Endothelial cell of umbilical vein (primary cell): ENCODE measurements at places on chromosomes 12 and 14. TPM values are rescaled to one million over a fixed set of nuclear protein-coding genes. Genes with fewer than 3 reads are reported as not detected.
A peak's percentile ranks its signal among the peaks of the same experiment; 100 is the strongest.

The KRT77 gene
- total RNA-seq, result not detected in 2 replicates

The REM2 gene
- total RNA-seq, result 0.33 TPM in 1 of 2 replicates, not detected in the other

The FAM181A gene
- not detected in 2 replicates for total RNA-seq

DNA sequence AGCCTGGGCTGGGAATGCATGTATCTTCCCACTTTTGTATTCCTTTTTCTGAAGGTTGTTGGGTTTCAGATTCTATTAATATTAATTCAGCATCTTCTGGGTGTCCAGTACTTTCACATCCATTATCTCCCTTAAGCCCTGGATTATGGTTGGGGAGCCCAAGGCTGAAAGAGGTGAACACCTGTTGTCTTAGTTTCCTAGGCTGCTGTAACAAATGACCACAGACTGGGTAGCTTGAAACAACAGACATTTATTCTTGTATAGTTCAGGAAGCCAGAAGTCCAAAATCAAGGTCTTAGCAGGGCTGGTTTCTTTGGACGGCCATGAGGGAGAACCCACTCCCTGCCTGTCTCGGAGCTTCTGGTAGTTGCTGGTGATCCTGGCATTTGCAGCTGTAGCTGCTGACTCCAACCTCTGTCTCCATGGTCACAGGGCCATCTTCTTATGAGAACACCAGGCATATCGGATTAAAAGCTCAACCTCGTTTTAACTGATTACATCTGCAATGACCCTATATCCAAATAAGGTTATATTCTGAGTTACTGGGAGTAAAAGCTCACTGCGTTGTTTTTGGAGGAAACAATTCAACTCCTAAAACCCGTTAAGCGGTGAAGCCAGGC is 68.2 kb upstream of the CLMN start:
- DNase-seq, result no peak
- H3K27ac ChIP-seq, result no peak overlapping the region
- no peaks in the 10 kb centered on the region for H3K27me3 ChIP-seq
- H3K36me3 ChIP-seq, result no peaks in the 10 kb centered on the region
- no peak overlapping the region for H3K4me3 ChIP-seq

GRCh38 chr12:85794531-85794930 is 41.7 kb downstream of the RASSF9 start:
- H3K27me3 ChIP-seq, result no peaks in the 10 kb centered on the region
- H3K27ac ChIP-seq, result no peak overlapping the region
- no peaks in the 10 kb centered on the region for H3K36me3 ChIP-seq
- no peak for DNase-seq
- H3K4me3 ChIP-seq, result no peak overlapping the region

DNA sequence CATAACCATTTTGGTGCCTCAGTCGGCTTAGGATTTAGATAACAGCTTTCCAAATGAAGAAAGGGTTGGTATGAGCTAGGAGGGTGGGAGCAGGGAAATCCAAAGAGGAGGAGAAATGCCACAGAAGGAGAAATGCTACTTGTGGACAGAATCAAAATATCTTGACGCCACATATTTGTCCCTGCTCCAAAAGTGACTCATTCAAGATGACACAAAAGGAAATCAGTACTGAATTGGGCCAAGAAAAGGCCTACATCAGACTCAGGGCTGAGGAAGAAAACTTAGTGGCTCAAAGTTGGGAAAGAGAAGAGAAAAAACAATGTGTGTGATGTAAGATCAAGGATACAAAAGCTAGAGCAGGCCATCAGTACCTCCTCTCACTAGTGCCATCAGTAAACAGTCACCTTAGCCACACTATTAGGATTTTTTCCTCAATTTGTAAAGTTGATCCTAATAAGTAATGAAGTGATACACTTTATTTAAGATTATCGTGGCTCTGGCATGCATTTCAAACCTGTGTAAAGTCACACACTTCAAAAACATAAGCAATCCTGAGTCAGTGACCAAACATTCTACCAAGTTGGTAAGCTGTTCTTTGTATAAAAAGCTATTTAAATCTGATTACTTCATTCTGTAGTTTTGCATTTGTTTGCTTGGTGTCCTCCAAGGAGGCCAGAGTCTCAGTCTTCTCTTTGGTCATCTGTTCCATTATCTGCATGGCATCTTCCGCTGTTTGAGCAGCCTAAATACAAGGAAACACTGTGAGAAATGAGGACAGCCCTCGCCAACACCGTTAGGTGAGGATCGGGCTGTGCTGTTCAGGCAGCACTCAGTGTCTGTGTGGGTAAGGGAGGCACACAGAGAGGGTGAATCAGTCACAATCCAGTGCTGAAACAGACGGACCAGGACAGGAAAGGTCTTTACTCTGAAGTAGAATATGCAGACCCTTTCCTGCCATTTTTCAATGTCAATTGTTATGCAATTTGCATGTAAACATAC is 52.6 kb upstream of the VPS33A start:
- no peak overlapping the region for H3K4me3 ChIP-seq
- DNase-seq, result peak; percentile 66
- H3K27me3 ChIP-seq, result no peaks in the 10 kb centered on the region
- peaks cover 17% of the 10 kb centered on the region for H3K36me3 ChIP-seq
- peak overlapping the region; percentile 22 for H3K27ac ChIP-seq
